NCI-H524 treated with DMSO at 0.1 percent for 48 hours (cell line): ENCODE measurements at places on chromosomes 6 and 20.

- DNase-seq: no peak
These were observed 60.2 kb upstream of the KCNQ5 start for GRCh38 chr6:72561629-72562028.

GRCh38 chr6:9412951-9413559 is 977.7 kb upstream of the SLC35B3 start:
- no peak for DNase-seq

- DNase-seq: no peak
These were observed 12.9 kb upstream of the GCM1 start for GRCh38 chr6:53161481-53162009.

DNA sequence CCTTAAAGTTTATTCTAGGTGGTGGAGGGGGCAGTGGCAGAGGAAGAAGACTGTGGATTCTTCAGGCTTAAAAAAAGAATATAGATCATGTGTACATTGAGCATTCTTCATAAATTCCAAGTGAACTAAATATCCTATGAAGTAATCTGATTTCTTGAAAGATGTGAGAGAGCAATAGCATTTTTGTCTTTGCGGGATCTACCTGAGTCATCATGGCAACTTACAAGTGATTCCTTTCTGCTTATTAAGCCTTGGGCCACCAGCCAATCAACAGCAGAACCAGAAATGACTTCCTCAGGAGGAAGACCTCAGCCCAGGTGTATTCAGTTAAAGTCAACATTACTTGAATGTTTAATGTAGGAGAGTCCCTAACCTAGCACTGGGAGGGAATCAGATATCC is 756.9 kb downstream of the TFAP2A start:
- DNase-seq: no peak
